ENCODE measurements at places on chromosomes 11 and 22.

DNA sequence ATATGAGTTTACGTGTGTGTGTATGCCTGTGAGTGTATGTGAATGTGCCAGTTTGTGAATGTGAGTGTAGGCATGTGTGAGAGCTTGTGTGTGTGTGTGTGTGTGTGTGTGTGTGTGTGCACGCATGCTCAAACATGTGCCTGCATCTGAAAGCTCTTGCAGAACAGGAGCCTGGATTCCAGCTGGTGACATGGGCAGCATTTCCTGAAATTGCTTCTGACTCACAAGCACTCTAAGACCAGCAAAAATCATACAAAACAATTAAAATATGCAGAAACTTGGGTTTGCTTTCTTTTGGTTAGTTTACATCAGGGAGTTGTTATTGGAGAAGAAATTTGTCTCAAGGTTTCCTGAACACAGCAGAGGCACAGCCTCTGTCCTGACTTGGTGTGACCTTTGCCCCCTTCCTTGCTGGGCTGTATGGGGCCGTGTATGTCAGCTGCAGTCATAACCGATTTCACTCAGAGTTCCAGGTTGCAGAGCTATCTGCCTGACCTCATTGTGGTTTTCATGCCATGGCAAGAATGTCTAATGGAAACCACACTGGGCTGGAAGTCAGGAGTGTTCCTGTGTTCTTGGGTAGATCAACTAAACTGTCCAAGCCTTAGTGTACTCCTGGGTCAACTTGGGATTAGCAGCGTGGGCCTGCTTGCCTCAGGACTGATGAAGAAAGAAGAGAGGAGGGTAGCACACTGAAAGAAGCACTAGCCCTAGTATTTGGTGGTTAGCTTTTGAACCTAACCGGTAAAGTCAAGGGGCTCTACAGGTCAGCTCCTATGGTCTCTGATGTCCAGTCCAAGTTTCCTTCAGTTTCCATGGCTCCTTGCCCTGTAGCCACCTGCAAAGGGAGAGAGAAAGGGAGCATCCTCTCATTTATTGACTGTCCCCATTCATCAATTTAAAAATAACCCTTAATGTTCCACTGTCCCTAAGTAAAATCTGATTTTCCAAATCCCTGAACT lies 143.7 kb downstream of the SNX19 start:
- peak; percentile 94 for DNase-seq

- DNase-seq, result no peak
Observed at GRCh38 chr11:62298975-62299374, at the start of gene SCGB1D4. Gene SCGB1D4 (minus strand): TSS chr11:62299075. CDS start chr11:62299010, 65 bp downstream.

- peak; percentile 56 for DNase-seq
Observed at GRCh38 chr11:32792948-32793475, 1.4 kb downstream of the CCDC73 start.

GRCh38 chr11:119065369-119065768 lies 2.2 kb upstream of the VPS11 start:
- DNase-seq, result peak; percentile 65

GRCh38 chr11:86495351-86495750 lies 120.7 kb downstream of the CCDC81 start:
- DNase-seq, result no peak

- peak; percentile 73 for DNase-seq
Observed at GRCh38 chr11:64558065-64558745, 32.8 kb upstream of the SLC22A12 start.

DNA sequence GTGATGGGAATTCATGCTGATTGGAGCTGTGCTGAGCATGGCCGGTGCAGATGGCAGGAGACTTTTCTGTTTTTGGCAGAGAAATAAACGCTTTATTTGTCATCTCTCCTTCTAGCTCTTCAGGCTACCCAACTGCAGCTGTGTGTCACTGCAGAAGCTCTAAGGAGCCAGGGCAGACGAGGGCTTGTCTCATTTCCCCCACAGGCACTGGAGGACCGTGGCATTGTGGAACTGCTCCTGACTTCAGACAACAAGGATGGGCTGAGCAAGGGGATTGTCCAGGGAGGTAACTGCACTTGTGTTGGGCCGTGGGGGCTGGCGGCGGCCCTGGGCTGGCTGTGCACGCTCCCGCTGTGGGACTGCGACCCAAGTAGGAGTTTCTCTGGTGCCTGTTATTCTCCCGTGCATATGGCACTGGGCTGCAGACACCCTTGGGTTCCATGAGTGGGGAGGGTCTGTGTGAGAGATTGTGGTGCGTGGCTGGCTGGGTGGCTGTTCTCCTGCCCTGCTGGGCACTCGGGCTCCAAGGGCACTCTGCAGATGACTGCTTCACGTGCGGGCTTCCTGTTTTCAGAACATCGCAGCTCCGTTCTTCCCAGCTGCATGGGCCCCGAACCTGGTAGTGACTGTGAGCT lies 27.2 kb downstream of the GLB1L2 start:
- DNase-seq, result no peak

GRCh38 chr11:45158891-45159605 lies 12.6 kb downstream of the PRDM11 start:
- DNase-seq, result no peak

GRCh38 chr11:13288375-13289029 lies 10.9 kb downstream of the BMAL1 start:
- DNase-seq, result no peak

DNA sequence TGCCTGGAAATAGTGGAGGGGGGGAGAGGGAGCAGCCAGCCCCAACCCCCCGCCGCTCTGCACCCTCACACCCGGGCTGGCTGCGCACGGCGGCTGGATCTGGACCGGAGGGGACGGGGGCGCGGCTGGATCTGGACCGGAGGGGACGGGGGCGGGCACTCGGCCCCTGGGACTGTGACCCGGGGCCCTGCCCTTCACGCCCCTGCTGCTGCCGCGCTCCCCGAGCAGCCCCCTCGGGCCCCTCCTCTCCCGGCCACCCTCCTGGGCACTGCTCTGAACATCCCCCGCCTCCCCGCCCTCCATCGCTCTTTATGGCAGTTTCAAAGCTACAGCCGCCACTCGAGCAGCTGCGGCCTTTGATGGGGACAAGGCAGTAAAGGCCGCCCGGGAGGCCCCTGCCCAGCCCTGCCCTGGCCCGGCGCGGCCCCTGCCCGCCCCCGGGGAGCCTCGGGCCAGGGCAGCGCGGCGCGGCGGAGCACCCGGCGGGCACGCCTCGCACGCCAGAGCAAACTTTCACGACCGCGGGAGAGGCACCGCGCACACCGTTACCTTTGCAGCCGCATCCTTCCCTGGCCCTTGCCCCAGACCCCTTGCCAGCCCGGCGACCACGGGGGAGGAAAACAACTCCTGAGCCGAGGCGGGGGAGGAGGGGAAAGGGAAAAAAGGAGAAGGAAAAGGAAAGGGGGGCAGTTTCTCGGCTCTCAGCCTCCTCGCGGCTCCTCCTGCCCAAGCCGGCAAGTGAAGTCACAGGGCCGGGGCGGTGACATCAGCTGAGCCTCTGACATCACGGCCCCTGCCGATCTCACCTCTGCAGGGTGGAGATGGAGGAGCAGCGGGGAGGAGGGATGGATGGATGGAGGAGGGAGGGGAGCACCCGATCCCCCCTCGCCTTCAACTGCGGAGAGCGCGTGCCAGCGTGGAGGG lies 13.1 kb upstream of the TCF20 start:
- peak; percentile 58 for DNase-seq

DNA sequence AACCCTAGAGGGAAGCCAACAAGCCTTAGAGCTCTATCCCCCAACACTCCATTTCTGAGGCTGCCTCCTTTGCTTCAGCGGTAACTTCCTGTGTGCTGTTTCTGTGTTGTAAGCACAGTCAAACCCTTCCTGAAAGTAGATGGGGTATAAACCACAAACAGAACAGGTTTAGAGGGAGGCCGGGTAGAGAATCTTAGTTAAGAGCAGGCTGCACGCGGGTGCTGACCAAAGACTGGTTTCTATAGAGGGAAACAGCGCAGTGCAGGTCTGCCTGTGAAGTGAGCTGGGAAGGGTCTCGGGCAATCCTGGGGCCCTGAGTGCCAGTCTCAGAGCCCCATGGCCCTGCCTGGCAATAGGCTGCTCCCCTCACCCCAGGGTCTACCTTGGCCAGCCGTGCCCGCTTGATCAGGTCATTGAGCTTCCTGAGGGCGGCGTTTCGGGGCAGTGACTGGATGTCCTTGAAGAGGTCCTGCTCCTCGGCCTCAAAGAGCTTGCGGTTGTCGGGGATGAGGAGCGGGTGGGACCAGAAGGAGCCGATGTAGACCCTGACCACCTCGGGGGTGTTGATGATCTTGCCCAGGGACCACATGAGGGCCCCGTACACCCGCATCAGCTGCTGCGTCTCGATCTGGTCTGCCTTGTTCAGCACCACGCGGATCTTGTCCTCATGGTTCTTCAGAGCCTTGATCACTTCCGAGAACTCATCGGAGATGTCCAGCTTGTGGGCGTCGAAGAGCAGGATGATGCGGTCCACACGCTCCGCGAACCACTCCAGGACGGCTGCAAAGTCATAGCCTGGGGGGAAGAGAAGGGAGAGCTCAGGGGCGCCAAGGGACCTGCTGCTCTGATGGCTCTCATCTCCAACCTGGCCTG lies 15.3 kb upstream of the CDC42BPG start:
- no peak for DNase-seq

- no peak for DNase-seq
Observed at GRCh38 chr22:46931414-46931813, 169.0 kb downstream of the TBC1D22A start.

DNA sequence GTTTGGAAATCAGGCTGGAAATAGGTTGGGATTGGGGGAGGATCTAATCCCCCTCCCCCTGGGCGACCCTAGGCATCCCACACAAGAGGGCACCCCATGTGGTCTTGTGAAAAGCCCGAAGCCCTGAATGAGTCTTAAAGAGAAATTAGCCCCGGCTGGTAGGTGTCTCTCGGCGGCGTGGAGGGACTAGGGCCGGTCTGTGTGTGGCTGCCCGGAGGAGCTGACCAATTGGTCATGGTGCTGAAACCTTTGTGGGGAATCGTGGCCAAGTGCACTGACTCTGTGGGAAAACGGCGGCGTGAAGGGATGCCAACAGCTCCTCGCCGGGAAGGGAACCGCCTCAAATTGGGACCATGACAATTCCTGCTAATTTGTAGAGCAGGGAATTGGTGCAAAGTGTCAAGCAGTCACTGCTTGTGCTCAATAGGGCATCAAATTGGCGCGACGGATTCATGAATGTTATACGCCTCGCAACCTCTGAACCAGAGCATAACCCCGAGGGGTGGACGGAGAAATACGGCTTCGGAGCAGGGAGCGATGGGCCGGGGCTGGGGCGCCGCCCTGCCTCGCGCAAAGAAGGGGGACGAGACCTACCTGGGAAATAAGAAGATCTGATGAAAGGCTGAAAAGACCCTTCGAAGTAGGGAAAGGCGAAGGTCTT lies 1.5 kb downstream of the DBX1 start:
- DNase-seq, result peak; percentile 77

- no peak for DNase-seq
Observed at GRCh38 chr22:44256556-44257485, 55.9 kb downstream of the SHISAL1 start.

DNA sequence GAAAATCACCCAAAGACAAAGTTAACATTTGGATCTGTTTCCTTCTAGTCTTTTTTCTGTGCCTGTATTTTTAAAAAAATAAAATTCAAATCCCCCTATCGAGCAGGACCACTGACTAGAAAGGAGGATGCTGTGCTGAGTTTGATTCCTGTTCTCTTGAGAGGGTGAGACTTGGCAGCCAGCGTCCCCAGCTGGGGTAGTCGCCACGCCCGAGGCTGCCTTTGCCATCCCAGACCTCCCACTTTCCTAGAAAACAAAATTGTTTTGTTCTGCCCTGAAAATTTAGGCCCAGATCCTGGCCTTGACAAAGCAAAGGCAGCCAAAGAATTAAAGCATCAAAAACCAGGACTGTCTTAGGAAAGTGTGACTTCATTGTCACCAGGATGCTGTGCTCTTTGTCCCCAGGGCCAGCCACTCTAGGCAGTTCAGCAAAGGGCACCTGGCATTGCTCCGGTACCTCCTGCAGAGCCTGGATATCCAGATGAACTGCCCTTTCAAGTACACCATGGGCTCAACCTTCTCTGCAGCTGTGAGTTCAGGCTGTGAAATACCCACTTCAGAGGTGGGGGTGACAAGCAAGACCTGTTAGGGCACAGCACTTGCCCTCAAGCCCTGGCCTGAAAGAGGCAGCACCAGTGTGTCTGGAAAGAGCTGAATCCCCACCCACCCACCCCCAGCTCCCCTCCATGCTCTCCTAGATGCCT lies 44.6 kb downstream of the KCNQ1OT1 start:
- no peak for DNase-seq

GRCh38 chr11:71452199-71453036 lies 585 bp upstream of the NADSYN1 start:
- DNase-seq, result peak; percentile 48

- DNase-seq, result peak; percentile 53
Observed at GRCh38 chr11:6864438-6864837, 1.6 kb downstream of the OR10A2 start.

DNA sequence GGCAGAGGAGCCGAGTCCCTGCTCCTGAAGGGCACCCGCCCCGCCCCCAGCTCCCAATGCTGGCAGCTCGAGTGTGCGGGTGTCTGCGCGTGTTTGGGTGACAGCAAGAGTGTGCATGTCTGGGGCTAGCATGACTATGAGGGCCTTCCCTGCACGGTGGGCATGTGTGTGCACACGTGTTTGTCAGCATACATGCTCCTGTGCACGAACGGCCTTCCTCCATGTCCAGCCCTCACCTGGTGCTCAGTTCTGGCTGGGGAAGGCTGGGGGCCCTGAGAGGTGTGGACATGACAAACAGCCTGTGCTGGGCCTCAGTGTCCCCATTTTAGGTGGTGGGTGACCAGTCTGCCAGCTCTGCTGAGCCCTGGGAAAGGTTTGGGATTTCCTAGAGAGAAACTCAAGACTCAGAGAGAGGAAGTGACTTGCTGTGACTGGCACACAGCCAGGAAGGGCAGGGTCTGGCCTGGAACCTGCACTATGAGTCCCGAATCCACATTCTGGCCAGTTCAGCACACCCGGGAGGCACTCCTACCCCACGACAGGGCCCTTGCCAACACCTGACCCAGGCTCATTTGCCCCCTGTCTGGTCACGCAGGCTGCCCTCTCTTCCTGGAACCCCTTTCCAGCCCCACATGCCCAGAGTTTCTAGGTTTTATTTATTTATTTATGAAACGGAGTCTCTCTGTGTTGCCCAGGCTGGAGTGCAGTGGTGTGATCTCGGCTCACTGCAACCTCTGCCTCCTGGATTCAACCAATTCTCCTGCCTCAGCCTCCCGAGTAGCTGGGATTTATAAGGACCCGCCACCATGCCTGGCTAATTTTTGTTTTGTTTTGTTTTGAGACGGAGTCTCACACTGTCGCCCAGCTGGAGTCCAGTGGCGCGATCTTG lies 3.3 kb upstream of the SHISA8 start:
- peak; percentile 37 for DNase-seq

DNA sequence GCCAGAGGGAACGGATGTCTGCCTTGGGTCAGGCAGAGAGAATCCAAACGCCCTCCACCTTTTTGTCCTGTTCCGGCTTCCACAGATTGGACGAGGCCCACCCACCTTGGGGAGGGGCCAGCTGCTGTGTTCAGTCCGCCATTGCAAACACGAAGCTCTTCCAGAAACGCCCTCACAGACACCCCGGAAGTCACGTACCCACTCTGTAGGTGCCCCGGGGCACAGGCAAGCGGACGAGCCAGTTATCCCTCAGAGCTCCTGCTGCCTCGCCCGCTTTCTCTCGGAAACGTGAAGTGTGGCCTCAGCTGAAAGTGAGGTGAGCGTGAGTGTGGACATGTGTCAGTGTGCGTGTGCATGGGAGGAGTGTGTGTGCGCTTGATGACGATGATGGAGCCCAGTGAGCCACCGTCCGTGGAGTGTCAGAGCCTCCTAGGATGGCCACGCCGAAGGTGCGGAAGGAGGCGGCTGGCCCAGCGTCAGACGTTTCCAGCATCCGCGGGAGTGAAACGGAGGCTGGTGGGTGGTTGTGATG lies 869.2 kb downstream of the TBC1D22A start:
- no peak for DNase-seq

- no peak for DNase-seq
Observed at GRCh38 chr11:92843455-92843854, 126.0 kb upstream of the MTNR1B start.

- DNase-seq, result no peak
Observed at GRCh38 chr22:37994049-37994448, 9.7 kb upstream of the SOX10 start.
